NAMALWA (cell line): ENCODE measurements at places on chromosomes 7 and 10.

- no peak for DNase-seq
Observed at GRCh38 chr10:123552760-123553554, 113.2 kb upstream of the GPR26 start.

DNA sequence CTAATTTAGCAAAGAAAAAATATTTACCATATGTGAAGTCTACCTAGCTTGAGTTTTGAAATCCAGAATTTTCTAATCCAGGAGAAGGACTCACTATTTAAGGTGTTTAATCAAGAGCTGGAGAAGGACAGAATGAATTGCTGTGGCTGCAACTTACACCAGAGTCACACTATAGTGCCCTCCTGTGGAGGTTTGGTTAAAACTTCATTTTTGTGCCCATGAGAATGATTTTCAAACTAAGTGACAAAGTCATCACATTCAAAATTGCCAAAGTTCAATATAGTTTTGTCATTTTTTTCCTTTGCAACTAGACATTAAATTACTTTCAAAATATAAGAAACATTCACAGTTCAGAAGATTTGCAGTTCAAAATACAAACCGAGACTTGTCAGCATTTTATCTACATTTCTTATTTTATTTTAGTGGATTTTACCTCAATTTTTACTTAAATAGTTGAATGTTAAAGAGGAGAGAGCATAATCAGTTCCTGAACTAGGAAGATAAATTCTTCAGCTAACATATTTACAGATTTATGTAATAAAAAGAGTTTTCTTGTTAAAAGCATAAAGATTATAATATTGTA lies 70.7 kb downstream of the CABCOCO1 start:
- DNase-seq: peak; percentile 68

DNA sequence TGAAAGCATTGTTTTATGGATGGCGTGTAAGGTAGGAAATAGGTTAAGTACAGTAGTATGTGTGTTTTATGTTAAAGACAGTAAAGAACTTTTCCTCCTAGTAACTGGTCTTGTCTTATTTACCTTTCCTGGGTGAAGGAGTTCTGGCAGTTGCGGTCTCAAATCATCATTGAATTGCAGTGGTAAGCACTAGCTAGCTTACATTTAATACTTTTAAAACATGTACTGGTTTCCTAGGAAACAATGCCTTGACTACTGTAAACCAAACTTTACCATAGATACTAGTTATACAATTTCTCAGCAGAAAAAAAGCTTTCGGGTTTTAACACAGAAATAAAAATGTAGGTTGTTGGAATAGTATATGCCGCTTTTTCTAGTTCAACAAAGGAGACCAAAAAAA lies 37.7 kb downstream of the PRKG1 start:
- no peak for DNase-seq

DNA sequence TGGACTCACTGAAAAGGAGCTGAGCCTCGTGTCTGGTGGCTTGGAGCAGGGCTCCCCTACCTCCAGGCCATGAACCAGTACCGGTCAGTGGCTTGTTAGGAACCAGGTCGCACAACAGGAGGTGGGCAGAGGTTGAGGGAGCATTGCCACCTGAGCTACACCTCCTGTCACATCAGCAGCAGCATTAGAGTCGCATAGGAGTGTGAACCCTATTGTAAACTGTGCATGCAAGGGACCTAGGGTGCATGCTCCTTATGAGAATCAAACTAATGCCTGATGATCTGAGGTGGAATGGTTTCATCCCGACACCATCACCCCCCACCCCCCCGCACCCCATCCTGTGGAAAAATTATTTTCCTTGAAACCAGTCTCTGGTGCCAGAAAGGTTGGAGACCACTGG lies 50.4 kb downstream of the TSPAN15 start:
- no peak for DNase-seq

GRCh38 chr10:34241226-34242000 lies 573.7 kb downstream of the PARD3 start:
- DNase-seq: no peak

GRCh38 chr10:85623342-85623741 lies 743.3 kb downstream of the GRID1 start:
- DNase-seq: no peak

DNA sequence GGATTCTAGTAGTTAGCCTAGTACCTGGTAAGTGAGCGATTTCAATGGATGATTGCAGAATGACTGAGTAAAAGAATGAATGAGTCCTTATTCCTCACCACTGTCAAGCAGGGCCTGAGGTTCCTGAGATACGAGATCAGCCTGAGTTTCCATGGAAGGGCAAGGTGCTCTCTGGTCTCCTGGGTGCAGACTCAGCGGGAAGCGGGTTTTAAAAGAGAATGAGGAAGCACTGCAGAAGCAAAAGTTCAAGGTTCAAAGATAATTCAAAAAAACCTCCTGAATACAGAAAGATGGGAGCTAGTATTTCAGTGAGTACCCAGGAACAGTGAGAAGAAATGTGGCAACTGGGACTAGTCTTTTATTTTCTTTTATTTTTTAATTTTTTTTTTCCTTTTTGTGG lies 4.3 kb downstream of the ZNF3 start:
- DNase-seq: no peak

- no peak for DNase-seq
Observed at GRCh38 chr10:25890995-25891394, 43.0 kb upstream of the MYO3A start.

GRCh38 chr7:22566592-22566991 lies 66.6 kb upstream of the STEAP1B start:
- no peak for DNase-seq

GRCh38 chr7:36283711-36284130 lies 105.9 kb upstream of the ANLN start:
- peak; percentile 76 for DNase-seq

GRCh38 chr10:132271458-132272230 lies 36.1 kb downstream of the STK32C start:
- no peak for DNase-seq

GRCh38 chr7:12584930-12585329 lies 14.4 kb downstream of the SCIN start:
- peak; percentile 38 for DNase-seq

DNA sequence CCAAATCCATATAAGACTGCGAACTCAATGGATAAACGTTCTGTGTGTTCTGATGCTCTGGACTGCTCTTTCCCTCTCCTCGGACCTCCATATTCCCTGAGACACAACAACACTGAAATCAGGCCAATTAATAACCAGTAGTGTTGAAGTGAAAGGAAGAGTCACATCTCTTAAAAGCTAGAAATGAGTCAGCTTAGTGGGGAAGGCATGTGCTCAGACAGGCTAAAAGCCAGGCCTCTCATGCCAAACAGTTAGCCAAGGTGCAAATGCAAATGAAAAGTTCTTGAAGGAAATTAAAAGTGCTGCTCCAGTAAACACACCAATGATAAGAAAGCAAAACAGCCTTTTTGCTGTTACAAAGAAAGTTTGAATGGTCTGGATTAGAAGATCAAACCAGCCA lies 29.3 kb downstream of the TNS3 start:
- DNase-seq: no peak

GRCh38 chr10:90914992-90915765 lies 5.7 kb downstream of the ANKRD1 start:
- DNase-seq: no peak

DNA sequence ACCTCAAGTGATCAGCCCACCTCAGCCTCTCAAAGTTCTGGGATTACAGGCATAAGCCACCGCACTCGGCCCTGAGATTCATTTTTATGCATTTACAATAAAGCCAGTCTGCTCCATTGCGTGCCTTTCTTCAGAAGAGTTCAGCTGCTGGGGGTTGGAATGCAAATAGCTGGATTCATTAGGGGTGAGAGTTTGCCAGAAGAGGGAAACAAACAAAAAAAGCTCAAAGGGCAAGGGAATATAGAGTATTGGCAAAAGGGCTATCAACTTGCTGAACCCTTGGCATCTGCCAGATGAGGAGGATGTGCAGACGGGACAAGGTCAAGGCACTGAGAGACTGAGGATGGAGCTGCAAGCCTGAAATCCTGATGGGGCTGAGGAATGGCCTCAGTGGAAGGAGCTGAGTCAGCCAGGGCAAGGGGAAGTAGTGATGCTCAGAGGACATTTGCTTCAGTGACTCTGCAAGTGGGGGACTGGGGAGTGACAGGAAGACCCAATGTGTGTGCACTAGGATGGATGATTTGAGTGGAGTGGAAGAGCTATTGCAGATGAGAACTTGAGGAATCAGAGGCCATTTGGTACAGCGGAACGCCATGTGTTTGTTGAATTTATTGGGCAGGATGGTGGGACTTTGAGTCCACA lies 75.0 kb upstream of the ARMC3 start:
- DNase-seq: no peak

DNA sequence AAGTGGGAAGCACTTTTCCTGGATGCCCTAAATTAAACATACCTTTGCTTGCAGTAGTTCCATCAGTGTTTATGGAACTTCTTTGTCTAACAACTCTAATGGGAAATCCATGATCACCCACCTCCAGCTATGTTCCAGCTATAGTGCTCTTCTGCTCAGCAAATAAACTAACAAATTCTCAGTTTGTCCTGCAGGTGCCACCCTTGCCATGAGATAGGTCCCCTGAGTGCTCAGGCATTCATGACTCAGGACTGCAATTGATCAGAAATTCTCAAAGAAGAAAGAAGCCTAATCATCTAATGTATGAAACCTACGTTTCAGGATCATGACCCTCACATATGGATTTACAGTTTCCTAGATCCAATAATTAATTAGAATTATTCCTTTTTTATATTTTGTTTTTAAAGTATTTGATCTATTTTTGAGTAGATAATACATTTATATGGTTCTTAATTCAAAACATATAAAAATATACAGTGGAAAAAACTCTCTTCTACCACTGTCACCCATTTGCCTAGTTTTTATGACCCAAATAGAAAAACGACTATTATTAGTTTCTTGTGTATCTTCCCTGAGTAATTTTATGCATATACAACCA lies 48.7 kb upstream of the DYNC1I1 start:
- DNase-seq: peak; percentile 61

- DNase-seq: no peak
Observed at GRCh38 chr10:86349940-86350630, 16.5 kb downstream of the GRID1 start.

DNA sequence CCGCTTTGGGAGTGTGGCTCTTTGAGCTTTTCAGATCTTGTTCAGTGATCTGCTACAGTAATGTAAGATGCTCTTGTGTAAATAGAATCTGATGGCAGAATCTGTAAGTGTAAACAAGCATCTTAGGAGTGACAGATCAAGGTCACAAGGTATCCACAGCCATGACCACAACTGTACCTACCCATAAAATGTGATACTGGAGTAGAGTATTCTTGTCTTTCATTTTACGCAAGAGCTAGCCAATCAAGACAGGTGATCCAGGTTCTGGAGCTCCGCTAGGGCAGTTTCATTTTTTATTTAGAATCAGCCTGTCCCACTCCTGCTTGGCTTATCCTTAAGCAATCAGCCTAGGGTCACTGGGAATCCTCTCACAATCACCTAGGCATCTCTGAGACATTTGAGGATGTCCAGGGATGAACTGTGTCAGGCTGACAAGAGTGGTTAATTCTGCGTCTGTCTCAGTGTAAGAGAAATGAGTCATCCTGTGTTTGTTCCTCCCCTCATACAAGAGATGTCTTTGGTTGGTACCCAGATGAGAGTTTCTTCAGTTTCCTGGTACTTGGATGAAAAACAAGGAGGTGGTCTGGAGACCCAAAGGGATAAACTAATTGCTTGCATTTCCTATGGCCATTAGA lies 13.6 kb downstream of the ZNF138 start:
- DNase-seq: no peak

DNA sequence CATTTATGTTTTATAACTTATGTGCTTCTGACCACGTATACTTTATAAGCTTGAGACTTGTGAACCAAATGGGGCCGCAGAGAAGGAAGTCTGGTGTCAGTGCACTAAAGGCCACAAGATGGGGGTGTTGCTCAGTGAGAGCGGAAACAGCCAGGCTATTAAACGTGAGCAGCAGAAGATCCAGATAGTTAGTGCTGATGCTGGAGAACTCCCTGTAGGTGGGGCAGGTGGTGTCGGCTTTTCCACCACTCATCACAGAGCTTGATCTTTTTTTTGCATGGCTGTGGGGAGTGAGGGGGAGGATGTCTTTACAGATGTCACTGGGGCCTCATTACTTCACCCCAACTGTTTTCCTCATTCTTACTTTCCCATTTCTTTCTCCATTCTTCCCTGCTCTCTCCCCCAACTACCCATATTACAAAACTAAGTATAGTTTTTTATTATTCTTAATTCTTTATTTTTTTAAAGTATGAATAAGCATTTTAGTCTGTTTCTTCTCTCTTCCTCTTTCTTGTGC lies 34.7 kb downstream of the ACADSB start:
- DNase-seq: peak; percentile 84

DNA sequence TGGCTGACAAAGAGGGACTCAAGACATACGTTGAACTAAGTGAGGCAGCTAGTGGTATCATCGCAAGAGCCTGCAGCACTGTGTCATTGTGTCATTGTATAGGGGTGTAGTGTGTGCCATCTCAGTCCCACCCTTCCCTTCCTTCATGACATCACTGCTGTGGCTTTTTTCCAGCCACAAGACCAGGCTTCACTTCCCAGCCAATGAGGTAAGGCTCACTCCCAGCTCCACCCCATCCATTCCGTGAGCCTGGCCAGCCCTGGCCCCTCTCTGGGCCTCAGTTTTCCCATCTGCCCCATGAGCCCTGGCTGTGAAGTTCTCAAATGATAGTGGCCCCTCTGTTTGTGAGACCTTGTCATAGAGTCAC lies 134.3 kb upstream of the ZMIZ1 start:
- no peak for DNase-seq

DNA sequence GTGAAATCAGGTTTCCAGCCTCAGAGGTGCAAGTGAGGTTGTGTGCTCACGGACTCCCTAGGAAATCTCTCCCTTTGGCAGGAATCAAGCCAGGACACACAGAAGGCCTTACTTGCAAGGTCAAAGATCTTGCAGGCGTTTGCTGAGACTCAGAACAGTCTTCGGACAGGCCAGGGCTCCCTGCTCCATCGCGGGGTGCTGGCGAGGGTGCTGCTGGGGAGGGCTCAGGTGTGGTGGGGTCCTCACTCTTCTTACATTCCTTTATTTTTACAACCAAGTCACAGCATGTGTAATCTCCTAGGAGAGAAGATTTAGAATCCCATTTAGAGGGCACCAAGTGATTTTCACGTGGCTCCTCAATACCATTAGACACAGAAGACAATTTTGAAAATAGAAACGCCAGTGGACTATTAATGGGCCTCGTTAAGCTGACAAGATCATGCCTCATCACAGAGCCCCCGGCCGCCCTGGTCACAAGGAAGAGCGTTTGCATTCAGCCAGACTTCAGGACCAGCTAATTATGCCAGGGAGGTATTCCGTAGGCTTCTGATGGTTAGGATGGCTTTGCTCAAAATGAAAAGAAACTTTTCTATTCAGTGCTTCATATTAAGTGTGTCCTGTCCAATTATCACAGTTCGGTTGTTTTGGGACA lies 73.1 kb upstream of the ADAM12 start:
- DNase-seq: no peak
